Stomach (tissue), 19 donors: ENCODE measurements at places on chromosomes 11 and 22. TPM values are rescaled to one million over a fixed set of nuclear protein-coding genes. Genes with fewer than 3 reads are reported as not detected.

TRPC6 gene
- 0.56 TPM for polyA plus RNA-seq

ESAM gene
- polyA plus RNA-seq: 13.9 TPM

CNTN5 gene
- 0.05 TPM for polyA plus RNA-seq

APOA1 gene
- polyA plus RNA-seq: 10.5 TPM

OR52I2 gene
- polyA plus RNA-seq: not detected

HTR3B gene
- polyA plus RNA-seq: not detected

JOSD1 gene
- polyA plus RNA-seq: 17.9 TPM

PLAAT5 gene
- polyA plus RNA-seq: 1.9 TPM

OR51B4 gene
- not detected for polyA plus RNA-seq

PKP3 gene
- 31.1 TPM for polyA plus RNA-seq

GTSE1 gene
- polyA plus RNA-seq: 4.3 TPM

SPA17 gene
- 14.4 TPM for polyA plus RNA-seq

TSSK2 gene
- 0.08 TPM for polyA plus RNA-seq

SHANK2 gene
- 1.6 TPM for polyA plus RNA-seq

CCDC188 gene
- polyA plus RNA-seq: 0.10 TPM

TST gene
- 377 TPM for polyA plus RNA-seq

USP2 gene
- 2.6 TPM for polyA plus RNA-seq

MS4A7 gene
- 1.7 TPM for polyA plus RNA-seq

CFAP300 gene
- 1.3 TPM for polyA plus RNA-seq

TMPRSS5 gene
- polyA plus RNA-seq: not detected

FADS3 gene
- 7.9 TPM for polyA plus RNA-seq

MIOX gene
- polyA plus RNA-seq: 0.40 TPM

OR52N1 gene
- polyA plus RNA-seq: not detected

APOBEC3G gene
- 9.3 TPM for polyA plus RNA-seq

IGSF9B gene
- 3.1 TPM for polyA plus RNA-seq

CD3D gene
- polyA plus RNA-seq: 2.2 TPM
